ENCODE measurements at places on chromosomes 4 and X. TPM values are rescaled to one million over a fixed set of nuclear protein-coding genes. Genes with fewer than 3 reads are reported as not detected.
A peak's percentile ranks its signal among the peaks of the same experiment; 100 is the strongest.

The DCLK2 gene
- 5.9 TPM for total RNA-seq

The SH3RF1 gene
- total RNA-seq: 16.0 TPM

The CENPC gene
- total RNA-seq: 24.6 TPM

The GUCY2F gene
- not detected for total RNA-seq

The DHX15 gene
- 140 TPM for total RNA-seq

The CITED1 gene
- 2.7 TPM for total RNA-seq

The NXF2B gene
- total RNA-seq: not detected

The GAGE12F gene
- total RNA-seq: not detected

The PIM2 gene
- total RNA-seq: 11.5 TPM

The STAP1 gene
- total RNA-seq: not detected

The ELOVL6 gene
- total RNA-seq: 9.1 TPM

- no peak for DNase-seq
- H3K4me3 ChIP-seq: peak overlapping the region; percentile 36
- no peak overlapping the region for H3K27ac ChIP-seq
- no peaks in the 10 kb centered on the region for H3K36me3 ChIP-seq
These were observed 1.2 kb downstream of the HMGB3 start for GRCh38 chrX:150984169-150984824.

GRCh38 chrX:68754406-68754805 is 74.4 kb upstream of the EFNB1 start:
- no peak for DNase-seq
- H3K27me3 ChIP-seq: no peaks in the 10 kb centered on the region
- H3K4me3 ChIP-seq: no peak overlapping the region
- no peaks in the 10 kb centered on the region for H3K36me3 ChIP-seq
- H3K4me1 ChIP-seq: no peaks in the 10 kb centered on the region

DNA sequence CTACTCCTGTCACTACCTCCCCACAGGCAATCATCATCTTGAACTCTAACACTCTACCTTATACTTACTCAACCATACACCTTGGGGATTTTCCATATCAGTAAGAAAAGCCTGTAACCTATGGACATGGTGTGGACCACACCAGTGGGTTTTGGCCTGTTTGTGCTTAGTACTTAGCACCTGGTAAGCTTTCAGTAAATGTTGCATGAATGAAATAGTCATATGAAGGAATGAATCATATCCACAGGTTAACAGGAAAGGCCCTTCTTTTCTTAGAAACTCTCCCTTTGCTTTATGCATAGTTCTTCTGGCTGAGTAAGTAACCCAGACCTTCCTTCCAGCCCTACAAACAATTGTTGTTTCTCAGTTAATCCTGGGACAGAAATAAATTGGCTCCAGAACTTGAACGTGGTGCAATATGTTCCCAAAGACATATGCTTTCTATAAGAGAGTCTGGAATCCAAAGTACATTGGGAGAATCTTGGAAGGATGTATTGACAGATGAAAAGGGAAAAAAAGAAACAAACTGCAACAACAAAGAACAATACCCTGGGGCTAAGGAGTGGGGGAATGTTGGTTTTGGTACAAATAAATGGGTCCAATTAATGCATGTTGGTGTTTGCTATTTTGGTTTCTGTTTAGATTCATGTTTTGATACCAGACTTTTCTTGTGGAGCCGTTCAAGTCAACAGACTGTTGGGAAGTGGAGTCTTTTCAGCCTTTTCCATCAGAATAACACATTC is 27.8 kb downstream of the RASL11B start:
- no peak for DNase-seq
- no peak overlapping the region for H3K4me3 ChIP-seq
- no peak overlapping the region for H3K27ac ChIP-seq
- no peaks in the 10 kb centered on the region for H3K27me3 ChIP-seq
- H3K4me1 ChIP-seq: no peaks in the 10 kb centered on the region

DNA sequence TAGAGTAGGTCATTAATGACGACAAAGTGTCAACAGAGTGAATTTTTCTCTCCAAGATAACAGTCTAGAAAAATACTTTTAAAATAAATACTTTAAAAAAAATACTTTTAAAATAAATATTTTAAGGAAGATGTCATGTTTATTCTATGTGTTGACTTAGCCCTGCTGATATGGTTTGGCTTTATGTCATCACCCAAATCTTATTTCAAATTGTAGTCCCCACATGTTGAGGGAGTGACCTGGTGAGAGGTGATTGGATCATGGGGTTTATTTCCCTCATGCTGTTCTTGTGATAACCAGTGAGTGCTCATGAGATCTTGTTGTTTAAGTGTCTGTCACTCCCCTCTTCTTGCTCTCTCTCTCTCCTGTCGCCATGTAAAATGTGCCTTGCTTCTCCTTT is 754.9 kb upstream of the SLIT2 start:
- H3K27me3 ChIP-seq: no peaks in the 10 kb centered on the region
- no peak for DNase-seq
- H3K27ac ChIP-seq: no peak overlapping the region
- no peaks in the 10 kb centered on the region for H3K36me3 ChIP-seq
- H3K4me3 ChIP-seq: no peak overlapping the region
- no peaks in the 10 kb centered on the region for H3K4me1 ChIP-seq

GRCh38 chr4:169184236-169184635 is 86.5 kb downstream of the SH3RF1 start:
- DNase-seq: no peak
- no peaks in the 10 kb centered on the region for H3K27me3 ChIP-seq
- H3K4me3 ChIP-seq: no peak overlapping the region
- peaks cover 22% of the 10 kb centered on the region for H3K4me1 ChIP-seq
- no peaks in the 10 kb centered on the region for H3K36me3 ChIP-seq

DNA sequence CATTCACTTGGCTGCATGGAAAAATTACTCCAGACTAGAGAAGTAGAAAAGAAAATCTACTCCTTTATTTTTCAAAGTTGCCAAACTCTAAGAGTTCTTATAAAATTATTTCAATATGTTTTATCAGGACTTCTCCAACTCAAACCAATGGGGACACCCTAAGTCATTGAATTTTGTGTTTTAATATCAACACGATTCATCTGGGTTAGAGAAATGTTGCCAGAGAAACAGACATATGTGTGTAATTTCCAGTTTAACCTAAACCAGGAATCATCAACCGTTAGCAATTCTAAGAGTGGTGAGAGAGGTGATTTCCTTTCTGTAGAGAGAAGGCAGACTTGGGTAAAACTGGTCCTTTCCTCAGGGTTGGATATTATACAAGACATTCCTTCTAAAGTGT is 291.8 kb downstream of the LDB2 start:
- no peak for DNase-seq
- no peaks in the 10 kb centered on the region for H3K27me3 ChIP-seq
- H3K36me3 ChIP-seq: no peaks in the 10 kb centered on the region
- H3K4me3 ChIP-seq: no peak overlapping the region

- no peaks in the 10 kb centered on the region for H3K36me3 ChIP-seq
- no peak overlapping the region for H3K27ac ChIP-seq
- no peaks in the 10 kb centered on the region for H3K27me3 ChIP-seq
- no peaks in the 10 kb centered on the region for H3K4me1 ChIP-seq
These were observed 17.9 kb upstream of the PGRMC1 start for GRCh38 chrX:119218198-119218597.

DNA sequence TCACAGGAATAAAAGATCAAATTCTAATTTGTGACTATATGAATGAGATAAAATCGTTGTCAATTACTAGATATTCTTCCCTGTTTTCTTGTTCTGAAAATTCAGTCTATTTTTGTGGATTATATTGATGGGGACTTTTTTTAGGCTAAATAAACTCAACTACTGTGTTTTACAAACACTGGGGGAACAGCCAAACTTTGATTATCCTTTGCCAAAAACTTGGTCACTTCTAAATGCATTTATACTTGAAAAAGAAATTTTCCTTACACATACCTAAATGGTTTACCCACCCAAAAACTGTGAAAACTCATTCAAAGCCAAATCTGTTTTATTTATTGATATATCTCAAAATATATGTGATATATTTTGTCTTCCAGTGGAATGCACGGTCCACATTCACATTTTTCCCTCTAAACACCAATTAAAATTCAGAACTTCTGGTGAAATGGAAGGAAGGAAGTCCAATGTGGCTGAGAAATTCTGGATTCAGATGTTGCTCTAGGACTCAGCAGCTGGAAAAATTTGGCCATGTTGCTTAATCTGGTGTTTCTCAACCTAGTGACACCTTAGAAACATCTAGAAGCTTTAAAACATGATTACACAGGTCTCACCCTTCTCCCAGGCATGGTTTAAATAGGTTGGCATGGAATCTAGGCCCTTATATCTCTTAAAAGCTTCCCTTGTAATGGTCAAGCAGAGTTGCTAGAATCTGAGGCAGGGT is 28.6 kb upstream of the ARHGAP24 start:
- DNase-seq: no peak
- no peak overlapping the region for H3K27ac ChIP-seq
- no peaks in the 10 kb centered on the region for H3K36me3 ChIP-seq
- H3K4me3 ChIP-seq: no peak overlapping the region
- H3K27me3 ChIP-seq: no peaks in the 10 kb centered on the region
- peaks cover 10% of the 10 kb centered on the region for H3K4me1 ChIP-seq

DNA sequence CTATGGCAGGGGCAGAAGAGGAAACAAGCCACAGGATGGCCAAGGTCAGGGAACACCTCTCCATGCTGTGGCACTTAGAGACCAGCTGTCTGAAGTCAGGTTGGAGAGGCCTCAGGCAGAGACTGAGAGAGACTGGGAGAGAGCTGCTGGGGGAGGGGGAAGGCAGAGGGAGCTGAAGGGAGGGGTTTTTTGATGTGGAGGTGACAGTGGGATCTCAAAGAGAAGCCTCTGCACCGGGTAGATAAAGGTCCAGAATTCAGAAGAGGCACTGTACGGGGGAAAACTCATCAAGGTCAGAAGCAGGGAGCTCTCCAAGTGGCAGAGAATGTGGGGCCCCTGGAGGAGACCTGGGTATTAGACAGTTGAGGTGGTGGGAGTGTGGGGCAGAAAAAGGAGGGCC is 41.6 kb upstream of the HMGB3 start:
- no peak overlapping the region for H3K27ac ChIP-seq
- no peak overlapping the region for H3K4me3 ChIP-seq
- H3K36me3 ChIP-seq: no peaks in the 10 kb centered on the region

DNA sequence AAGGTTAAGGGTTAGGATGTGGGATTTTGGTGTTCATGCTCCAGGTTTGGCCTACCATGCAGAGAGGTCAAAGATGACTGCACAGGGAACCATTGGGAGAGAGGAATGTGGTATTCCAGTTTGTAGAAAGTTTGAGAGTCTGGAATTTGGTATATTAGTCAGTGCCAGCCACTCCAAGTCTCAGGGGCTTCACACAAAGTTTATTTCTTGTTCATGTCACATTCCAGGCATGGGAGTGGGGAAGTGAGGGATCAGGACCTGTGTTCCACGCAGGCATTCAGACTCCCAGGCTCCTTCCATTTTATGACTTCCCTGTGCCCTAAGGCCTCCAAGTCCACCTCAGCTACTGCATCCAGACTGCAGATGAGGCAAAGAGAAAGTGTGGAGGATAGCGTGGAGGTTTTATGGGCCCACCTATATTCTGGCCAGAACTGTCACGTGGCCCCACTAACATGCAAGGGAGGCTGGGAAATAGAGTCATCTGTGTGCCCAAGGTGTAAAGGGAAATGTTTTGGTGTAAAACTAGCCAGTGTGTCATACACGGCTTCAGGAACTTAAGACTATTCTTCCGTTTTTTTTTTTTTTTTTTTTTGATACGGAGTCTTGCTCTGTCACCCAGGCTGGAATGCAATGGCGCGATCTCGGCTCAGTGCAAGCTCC is 140.6 kb upstream of the SCML1 start:
- DNase-seq: no peak
- peaks cover 13% of the 10 kb centered on the region for H3K4me1 ChIP-seq
- no peak overlapping the region for H3K27ac ChIP-seq
- no peak overlapping the region for H3K4me3 ChIP-seq
- no peaks in the 10 kb centered on the region for H3K27me3 ChIP-seq

GRCh38 chr4:18880871-18881270 is 859.3 kb upstream of the LCORL start:
- H3K36me3 ChIP-seq: no peaks in the 10 kb centered on the region
- DNase-seq: no peak
- peaks cover 10% of the 10 kb centered on the region for H3K4me1 ChIP-seq
- no peak overlapping the region for H3K4me3 ChIP-seq
- no peaks in the 10 kb centered on the region for H3K27me3 ChIP-seq
- no peak overlapping the region for H3K27ac ChIP-seq

DNA sequence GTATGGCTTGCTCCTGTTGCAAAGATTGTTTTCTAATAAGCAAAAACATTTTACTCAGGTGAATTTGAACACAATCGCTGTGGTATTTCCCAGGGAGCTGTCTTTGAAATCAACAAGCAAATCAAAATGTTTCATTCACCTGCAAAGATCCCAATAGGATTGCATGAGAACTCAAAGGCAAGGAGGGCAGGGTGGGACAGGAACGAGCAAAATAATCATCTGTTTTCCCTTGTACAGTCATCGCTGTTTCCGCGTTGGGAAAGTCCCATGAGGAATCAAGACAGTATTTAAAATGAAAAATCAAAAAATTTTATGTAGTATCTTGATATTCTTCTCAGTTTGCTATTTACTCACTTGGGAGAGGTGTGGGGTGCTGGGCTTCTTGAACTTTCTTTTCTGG is 198.8 kb downstream of the STIM2 start:
- H3K4me3 ChIP-seq: no peak overlapping the region
- no peaks in the 10 kb centered on the region for H3K27me3 ChIP-seq
- H3K27ac ChIP-seq: no peak overlapping the region
- no peaks in the 10 kb centered on the region for H3K36me3 ChIP-seq

GRCh38 chr4:100839712-100840111 is 321.9 kb upstream of the EMCN start:
- no peak for DNase-seq
- H3K36me3 ChIP-seq: no peaks in the 10 kb centered on the region
- H3K4me1 ChIP-seq: no peaks in the 10 kb centered on the region
- H3K4me3 ChIP-seq: no peak overlapping the region
- no peak overlapping the region for H3K27ac ChIP-seq

- no peak overlapping the region for H3K4me3 ChIP-seq
- no peaks in the 10 kb centered on the region for H3K36me3 ChIP-seq
- no peaks in the 10 kb centered on the region for H3K4me1 ChIP-seq
- no peak overlapping the region for H3K27ac ChIP-seq
These were observed 860.0 kb upstream of the POU3F4 start for GRCh38 chrX:82648062-82648461.

GRCh38 chr4:189445613-189446012 is 495.1 kb upstream of the FRG1 start:
- H3K27me3 ChIP-seq: no peaks in the 10 kb centered on the region
- H3K4me3 ChIP-seq: no peak overlapping the region
- no peak overlapping the region for H3K27ac ChIP-seq
- no peaks in the 10 kb centered on the region for H3K4me1 ChIP-seq

GRCh38 chr4:128573781-128574508 is 235.6 kb upstream of the JADE1 start:
- H3K27ac ChIP-seq: no peak overlapping the region
- peaks cover 22% of the 10 kb centered on the region for H3K4me1 ChIP-seq
- no peaks in the 10 kb centered on the region for H3K27me3 ChIP-seq
- H3K36me3 ChIP-seq: no peaks in the 10 kb centered on the region
- no peak overlapping the region for H3K4me3 ChIP-seq

GRCh38 chr4:114393295-114394038 is 205.1 kb upstream of the UGT8 start:
- no peak for DNase-seq
- no peak overlapping the region for H3K27ac ChIP-seq
- H3K4me3 ChIP-seq: no peak overlapping the region
- no peaks in the 10 kb centered on the region for H3K27me3 ChIP-seq

All from vagina (tissue), 2 donors.